Endodermal cell (in vitro differentiated cells): ENCODE measurements at places on chromosomes 2 and 18.

DNA sequence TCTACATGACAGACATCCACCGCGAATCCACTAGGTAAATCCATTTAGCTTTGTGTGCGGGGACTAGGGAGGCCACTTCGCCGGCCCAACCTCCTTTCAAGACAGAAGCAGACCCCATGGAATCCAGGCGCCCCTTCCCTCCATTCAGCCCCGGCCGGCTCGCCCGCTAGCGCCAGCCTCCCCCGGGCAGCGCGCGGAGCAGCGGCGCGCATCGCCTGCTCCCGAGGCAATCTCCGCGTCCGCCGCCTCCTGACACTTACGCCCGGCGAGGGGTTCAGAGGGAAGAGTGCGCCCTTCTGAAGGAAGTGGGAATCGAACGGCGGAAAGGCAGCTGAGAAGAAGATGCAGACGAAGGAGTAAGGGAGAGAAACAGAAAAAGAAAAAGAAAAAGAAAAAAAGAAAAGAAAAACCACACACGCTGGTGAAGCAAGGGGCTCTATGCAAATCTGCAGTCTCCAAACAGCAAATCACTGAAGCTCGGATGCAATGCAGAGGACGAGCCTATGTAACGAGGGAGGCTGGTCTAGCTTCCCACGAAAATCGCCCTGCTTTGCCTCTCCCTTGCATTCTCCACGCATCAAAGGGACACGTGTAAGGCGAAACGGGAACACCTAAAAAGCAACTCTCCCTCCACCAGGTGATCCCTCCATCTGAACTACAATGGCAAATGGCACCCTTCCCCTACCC is 684.4 kb downstream of the NRXN1 start:
- peak; percentile 83 for DNase-seq

DNA sequence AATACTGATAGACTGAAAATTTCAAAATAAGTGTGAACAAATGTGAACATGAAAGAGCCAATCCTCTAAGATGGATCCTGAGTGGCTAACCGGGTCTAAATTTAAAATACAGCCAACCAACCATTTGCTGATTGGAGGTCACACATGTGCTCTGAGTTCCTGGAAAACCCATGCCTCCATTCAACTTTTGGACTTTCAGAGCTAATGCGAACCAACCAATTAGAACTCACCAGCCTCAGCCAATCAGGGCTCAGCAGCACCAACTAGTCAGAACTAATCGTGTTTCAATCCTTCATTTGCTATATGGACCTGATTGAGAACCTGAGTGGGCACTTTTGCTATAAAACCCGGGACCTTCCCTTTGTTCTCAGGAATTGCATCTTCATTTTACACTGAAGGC is 111.5 kb downstream of the MEP1B start:
- DNase-seq = no peak

GRCh38 chr2:113298176-113298575 is 19.5 kb upstream of the PAX8 start:
- DNase-seq = no peak

DNA sequence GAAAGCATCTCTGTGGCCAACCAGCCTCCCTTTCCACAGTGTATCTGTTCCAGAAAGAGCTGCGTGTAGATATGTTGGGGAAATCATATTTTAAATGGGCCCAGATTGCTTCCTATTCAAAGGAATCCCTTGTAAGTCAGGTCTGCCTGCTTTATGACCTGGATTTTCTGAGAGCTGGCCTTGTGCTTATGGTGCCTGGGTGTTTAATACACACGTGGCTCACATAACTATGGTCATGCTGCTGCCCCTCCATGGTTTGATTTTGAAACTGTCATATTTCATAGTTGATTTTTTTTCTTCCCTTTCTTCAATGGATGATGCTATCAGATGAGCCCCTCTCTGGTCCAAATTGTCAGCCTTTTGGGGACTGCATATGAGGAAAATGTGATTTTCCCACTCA is 111.5 kb upstream of the CNGA3 start:
- DNase-seq = no peak

DNA sequence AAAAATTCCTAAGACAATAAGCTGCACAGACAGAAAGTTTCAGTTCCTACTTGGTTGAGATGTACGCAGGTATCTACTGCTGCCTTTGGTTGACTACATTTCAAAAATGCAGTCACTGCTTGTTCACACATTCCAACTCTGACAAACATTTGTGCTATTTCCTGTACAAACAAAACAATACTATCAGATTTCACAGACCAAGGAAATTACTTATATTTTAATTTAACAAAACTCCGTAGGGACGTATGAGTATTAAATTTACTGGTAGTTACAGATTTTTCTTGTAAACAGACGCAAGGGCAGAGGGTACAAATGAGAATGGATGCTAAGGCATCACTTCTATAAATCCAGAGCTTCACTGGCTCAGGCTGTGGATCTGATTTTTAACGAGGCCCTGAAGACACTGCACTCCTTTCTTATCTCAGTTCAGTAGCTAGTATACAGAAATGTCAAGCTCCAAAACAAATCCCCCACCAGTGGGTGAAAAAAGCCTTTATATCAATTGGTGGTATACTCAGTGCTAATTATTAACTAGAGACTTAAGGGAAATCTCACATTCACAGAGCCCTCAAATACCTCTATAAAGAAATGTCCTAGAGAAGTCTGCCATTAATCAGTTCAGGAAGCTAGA is 31.7 kb upstream of the TTC32 start:
- DNase-seq = no peak

- DNase-seq = no peak
Observed at GRCh38 chr2:136251885-136252585, 134.1 kb upstream of the CXCR4 start.

- DNase-seq = peak; percentile 81
Observed at GRCh38 chr2:68319398-68320117, at the start of gene CNRIP1. TSS of gene CNRIP1 (minus strand) at chr2:68319949. CDS start at chr2:68319400, 549 bp downstream.

- no peak for DNase-seq
Observed at GRCh38 chr18:55014095-55014494, 54.8 kb upstream of the CCDC68 start.

- DNase-seq = no peak
Observed at GRCh38 chr18:40985436-40985835, 969.6 kb upstream of the PIK3C3 start.

GRCh38 chr2:95760806-95761525 is 169.2 kb downstream of the TRIM43 start:
- DNase-seq = peak; percentile 33

GRCh38 chr2:48838029-48838428 is 82.5 kb upstream of the LHCGR start:
- DNase-seq = no peak

DNA sequence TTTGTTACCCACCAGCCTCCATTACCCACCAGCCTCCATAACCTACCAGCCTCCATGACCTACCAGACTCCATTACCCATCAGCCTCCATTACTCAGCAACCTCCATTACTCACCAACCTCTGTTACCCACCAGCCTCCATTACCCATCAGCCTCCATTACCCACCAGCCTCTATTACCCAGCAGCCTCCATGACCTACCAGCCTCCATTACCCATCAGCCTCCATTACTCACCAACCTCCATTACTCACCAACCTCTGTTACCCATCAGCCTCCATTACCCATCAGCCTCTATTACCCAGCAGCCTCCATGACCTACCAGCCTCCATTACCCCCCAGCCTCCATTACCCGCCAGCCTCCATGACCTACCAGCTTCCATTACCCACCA is 133.3 kb upstream of the HS6ST1 start:
- DNase-seq = peak; percentile 10

DNA sequence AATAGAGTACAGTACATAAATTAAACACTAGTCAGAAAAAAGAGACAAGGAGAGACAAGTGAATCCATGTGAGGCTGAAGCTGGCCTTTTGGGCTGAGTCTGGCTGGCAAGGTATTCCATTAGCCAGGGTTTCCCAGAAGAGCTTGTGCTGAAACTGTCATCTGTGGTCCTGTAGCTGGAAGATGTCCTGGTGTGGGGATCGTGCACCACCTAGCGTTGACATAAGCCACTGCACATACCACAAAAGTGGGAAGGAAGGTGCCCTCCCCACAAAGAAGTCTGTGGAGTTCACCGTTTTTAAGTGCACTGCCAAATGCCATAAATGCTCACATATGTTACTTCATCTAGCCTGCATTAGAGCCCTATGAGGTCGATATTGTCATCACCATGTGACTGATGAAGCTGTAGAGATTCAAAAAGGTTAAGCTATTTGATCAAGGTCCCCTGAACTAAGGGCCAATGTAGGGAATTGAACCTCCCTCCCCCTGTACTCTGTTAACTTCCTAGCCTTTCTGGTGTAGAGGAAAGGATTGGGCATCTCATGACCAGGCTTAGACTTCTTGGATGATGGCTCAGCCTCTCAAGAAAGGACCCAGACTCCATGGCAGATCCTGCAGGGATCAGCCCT is 31.9 kb upstream of the GALNT14 start:
- peak; percentile 86 for DNase-seq

DNA sequence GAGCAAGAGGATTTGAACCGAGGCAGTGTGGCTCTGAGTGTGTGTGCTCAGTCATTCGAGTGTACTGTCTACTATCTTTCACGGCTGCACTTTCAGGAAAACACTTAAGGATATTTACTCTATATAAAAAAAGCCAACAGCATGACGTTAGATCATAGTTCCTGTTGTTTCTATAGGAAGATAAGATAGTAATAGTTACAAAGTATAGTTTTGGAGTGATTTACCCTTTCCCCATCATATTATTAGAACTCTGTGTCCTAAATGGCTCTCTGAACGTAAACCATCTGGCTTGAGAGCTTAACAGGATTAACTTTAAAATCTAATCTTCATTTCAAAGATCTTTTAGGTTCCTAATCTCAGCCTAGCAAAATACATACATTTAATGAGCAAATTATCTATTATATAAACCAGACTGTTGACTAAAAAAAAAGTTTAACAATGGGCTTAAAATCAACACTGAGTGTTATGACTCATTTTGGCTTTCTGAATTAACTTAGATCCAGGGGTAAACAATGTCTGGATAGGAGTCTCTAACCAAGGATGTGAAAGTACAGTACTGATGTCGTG is 150.3 kb upstream of the DNMT3A start:
- no peak for DNase-seq

DNA sequence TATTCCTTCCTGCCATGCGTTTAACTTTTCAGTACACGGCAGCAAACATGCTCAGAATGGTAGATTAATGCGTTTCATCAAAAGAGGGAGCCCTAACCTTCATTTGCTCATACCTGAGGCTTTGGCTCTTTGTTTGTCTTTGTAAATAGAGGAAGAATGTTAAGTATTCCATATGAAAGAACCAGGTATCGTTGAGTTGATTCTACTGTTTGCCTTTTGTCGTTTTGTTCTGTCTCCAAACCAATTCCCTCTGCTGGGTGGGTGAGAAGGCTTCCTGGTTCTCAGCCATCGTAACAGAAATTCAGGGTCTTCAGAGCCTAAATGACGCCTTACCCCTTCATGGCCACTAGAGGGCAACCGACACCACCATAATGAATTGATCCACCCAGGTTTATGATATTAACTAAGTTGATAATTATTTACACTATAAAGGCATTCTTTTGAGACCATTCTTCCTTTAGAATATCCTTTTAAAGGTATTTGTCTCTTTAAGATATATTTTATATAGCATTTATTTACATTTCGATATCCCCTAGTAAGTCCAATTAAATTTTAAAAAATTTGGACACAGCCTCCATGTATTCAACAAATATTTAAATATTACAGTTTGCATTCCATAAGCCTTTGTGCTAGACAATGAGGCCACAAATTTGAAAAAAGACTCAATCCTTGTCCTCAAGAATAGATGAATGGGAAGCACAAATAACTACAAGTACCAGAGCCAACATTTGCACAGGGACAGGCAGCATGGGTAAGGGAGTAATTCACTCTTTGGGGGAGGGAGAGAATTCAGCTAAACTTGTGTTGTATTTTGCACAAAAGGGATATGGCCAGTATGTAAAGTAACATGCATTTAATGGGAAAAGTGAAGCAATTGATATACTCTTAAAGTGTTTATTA is 48.1 kb downstream of the TIMM21 start:
- DNase-seq = peak; percentile 63

- DNase-seq = no peak
Observed at GRCh38 chr2:196380575-196380974, 209.2 kb upstream of the STK17B start.

- DNase-seq = no peak
Observed at GRCh38 chr2:196291873-196292800, 120.8 kb upstream of the STK17B start.

DNA sequence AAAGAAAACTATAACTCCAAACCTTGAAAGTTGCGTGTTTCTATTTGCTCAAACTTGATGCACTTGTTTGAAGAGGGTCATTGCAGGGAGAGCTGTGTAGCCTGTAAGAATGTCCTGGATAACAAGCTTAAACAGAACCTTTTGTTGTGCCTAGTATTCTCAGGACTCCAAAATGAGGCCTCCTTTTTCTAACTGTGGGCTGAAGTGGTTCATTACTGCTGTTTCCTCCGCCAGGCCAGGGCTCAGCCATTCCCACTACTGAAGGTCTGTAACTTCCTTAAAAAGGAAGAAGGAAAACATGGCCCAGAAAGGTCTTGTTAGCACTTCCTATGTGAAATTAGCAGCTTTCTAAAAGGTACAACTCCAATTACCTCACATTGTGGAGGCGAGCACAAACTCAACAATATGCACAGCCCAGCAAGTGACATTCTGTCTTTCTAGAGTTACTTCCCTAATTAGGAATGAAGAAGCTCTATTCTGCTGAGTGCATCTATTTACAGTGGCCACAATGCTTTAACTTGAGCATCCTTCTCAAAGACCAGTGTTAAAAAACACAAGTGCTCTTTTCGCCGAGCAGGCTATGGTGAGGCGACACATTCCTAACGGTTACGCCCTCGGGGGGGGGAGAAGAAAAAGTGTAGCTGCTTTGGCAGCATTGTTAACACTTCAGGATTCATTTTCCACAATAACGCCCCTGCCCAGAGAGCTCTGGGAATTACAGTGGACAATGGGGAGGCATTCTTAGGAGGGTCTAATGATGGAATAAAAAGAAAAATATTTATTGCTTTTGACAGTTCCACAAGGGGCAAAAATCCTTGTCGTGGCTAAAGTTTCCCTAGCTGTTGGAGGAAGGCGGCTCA is 136.9 kb upstream of the SIX3 start:
- peak; percentile 88 for DNase-seq

GRCh38 chr2:30649278-30649677 is 158.0 kb downstream of the CAPN13 start:
- no peak for DNase-seq

DNA sequence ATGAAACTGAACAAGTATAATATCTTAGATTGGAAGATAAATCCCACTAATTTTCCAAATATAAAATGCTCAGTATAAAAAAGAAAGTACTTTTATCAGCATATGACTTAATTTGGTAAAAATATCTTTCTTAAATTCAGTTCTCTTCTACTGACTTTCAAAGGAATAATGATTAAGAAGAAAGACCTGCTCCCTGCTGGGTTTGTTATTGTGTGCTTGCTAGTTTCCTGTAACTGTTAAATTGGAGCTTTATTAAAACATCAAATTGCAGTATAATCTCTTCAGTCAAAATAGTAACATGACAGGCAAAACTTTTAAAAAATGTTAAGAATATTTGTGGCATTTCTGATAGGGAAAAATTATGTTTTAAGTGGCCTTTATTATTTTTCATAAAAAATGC is 1317.4 kb upstream of the CDH2 start:
- no peak for DNase-seq

DNA sequence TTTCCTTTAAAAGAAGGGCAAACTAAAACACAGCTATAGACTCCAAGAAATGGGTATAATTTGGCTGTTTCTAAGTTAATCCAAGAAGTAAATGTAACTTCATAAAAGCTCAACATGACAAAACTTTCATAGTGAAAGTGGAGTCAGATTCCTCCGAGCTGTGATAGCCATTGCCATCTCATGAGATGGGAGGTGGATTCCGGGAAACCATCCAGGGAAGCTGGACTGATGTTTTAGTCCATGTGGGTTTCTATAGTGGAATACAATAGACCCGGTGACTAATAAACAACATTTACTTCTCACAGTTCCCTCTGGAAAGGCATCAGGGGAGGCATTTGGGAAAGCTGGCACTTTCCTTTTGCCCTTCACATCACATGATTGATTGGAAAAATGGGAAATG is 10.0 kb upstream of the LAPTM4A start:
- DNase-seq = no peak
